Karpas-422 (cell line): ENCODE measurements at places on chromosomes 11 and 22. TPM values are rescaled to one million over a fixed set of nuclear protein-coding genes. Genes with fewer than 3 reads are reported as not detected.

GRCh38 chr11:3074912-3075589, 17.8 kb upstream of the CARS1 start:
- no peak for DNase-seq

DNA sequence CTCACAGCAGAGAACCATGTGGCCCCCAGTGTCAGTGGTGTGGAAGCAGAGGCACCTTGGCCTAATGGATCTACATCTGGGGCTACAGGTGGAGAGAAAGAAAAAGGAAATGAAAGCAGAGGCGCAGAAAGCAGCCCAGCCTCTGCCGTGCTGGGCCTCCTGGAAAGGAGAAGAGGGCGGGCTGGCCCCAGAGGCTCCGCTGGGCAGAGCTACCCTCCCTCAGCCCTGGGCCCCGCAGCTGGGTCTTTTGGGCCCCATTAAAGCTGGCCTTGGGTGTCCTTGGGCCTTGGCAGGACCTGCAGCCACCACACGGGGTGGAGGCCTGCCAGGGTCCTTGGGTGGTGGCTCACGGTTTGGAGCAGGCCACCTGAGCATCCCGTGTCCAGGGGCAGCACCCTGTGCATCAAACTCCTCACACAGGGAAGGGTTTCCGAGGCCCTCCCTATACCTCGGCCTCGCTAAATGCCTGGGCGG, 31.6 kb upstream of the GAL start:
- peak; percentile 74 for DNase-seq

DNA sequence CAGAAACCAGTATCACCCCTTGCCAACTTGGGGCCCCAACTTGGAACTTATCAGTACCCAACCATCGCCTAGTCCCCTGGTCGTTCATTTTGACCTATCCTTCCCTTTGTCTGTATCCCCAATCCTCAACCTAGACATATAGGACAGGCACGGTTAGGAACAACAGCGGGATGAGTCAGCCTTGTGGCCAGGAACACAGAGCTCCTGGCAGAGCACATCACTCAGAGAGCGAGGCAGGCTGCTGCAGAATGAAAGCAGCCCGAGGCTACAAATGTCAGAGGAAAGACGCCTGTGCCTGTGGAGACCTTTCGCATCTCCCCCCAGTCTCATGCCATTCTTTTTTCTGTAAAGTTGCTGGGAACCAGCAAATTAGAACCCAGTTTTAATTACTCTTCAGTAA, 14.6 kb downstream of the DKK3 start:
- no peak for DNase-seq

DNA sequence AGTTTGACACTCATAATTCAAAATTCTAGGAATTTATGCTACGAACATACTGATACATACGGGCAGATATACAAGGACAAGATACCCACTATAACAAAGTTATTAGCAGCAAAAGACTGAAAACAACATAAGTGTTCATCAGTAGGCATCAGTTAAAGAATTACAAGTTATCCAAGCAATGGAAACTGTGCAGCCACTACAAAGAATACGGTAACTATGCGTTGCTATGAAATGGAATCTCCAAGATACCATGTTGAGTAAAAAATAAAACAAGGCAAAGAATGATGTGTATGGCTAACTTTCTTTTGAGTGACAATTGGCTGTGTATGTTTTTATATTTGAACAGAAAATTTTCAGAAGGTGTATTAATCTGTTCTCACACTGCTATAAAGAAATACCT, 151.7 kb downstream of the ADAMTS15 start:
- no peak for DNase-seq

DNA sequence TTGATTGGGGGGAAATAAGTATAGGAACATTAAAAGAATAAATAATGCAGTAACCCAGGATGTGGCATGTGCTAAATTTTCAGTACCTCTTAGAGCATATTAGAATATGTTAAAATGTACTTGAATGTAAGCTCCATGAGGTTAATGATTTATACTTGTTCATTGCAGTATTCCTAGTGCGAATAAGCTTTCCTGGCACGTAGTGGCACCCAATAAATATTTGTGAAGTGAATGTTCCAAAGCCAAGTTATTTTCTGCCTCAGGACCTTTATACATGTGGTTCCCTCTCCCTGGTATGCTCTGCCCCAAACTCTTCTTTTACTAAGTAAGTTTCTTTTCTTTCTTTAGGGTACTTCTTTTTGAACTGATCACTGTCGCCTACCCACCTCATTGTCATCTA, 118.8 kb downstream of the DBX1 start:
- no peak for DNase-seq

DNA sequence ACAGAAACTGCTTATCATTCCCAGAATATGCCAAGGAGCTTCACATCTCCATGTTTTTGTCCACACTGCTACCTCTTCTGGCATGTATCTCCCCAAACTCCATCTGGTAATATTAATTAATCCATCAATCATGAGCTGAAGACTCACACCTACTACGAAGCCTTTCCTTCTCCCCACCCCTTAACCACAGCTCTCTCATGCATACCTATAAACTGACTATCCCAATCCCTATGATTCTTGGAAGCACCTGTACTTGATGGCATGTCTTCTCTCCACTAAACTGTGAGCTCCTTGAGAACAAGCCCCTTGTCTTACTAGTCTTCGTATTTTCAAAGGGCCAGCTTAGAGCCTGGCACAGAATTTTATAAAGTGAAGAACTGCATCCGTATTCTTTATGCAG, 47.3 kb downstream of the RELT start:
- no peak for DNase-seq

DNA sequence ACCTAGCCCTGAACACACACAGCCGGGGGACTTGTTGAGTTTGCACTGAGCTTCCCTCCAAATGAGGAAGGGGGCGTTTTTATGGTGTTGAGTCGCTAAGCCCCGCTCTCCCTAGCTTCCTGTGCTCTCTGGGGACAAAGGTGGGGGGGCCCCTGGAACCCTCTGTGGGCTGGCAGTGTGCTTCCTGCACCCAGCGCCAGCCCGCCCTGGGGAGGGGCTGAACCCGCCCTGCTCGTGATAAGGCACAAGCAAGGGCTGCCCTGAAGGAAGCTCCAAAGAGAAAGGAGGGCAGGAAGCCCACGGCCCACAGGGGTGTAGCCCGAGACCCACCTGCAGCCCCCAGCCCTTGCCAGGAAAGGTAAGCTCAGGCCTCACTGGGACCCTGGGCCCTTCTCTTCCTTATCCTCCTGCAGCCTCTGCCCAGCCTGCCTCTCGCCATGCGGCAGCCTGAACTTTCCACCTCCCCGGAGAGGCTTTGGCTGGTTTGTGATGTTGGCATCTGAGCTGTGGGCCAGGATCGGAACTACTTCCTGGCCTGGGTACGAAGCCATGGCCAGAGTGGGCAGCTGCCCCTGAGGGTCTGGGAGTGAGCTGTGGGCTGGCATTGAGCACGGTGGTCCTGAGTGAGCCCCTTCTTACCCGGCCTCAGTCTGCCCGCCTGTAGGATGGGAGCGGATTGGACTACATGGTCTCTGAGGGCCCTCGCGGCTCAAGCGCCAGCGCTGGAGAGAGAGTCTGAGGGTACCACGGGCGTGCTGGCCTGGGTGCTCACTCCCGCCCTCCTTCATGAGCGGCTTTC, at the start of gene FERMT3:
Gene FERMT3 (plus strand): TSS at position 265 of the 799 bp plus-strand sequence. CDS start 644 bp downstream, outside the sequence.
- DNase-seq = peak; percentile 91

DNA sequence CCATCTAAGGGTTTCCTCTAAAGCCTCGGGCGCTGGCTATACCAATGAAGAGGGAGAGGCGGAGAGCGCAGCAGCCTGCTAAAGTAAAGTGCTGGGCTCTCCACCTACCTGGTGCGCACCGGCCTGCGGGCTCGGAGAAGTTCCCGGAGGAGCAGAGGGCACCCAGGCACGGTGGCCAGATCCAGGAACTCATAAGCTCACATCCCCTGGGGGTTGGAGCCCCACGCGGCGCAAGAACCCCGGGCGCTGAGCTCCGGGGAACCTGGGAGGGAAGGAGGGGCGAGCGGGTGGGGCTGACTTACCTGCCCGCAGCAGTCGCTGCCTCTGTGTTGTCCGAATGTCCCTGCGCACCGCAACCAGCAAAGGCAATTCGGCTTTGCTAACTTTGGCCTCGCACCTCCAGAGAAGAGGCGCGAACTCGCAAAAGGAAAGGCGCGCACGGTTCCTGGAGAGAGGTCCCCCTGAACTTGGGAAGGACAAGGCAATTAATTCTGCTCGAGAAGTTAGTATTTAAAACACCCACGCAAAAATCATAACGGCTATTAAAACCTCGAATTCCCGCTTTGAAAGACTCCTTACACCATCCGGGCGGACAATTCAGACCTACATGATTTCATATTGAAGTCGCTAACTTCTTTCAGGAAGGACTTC, 127.6 kb upstream of the C11orf58 start:
- no peak for DNase-seq

DNA sequence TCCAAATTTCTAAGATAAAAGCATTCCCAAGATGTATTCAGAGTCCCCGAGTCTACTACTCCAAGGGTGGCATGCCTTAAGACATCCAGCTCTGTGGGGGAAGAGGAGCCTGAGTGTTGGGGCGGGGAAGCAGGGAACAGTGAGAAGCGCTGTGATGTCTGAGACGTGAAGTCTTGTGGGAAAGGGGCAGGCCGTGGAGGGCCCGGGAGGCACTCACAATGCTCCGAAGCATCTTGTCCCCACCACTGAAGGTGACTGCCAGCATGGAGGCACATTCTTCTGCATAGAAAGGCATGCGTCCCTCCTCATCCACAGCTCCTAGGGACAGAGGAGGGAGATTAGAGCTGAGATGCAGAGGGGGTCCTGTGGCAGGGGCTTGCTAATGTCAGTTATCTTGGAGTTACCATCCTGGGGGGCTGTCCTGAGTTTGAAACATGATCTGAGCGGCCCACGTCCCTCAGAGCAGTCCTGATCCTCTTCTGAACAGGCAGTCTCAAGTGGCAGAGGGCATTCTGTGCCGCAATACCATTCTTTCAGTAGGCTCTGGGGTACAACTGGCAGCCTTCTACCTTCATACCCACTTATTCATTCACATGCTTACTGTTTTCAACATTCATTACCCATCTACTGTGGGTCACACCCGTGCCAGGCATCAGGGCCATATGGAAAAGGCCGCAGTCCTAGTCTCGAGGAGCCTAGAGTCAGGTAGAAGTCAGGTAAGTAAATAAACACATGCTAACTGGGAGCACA, 8.7 kb downstream of the PCSK7 start:
- DNase-seq = no peak

DNA sequence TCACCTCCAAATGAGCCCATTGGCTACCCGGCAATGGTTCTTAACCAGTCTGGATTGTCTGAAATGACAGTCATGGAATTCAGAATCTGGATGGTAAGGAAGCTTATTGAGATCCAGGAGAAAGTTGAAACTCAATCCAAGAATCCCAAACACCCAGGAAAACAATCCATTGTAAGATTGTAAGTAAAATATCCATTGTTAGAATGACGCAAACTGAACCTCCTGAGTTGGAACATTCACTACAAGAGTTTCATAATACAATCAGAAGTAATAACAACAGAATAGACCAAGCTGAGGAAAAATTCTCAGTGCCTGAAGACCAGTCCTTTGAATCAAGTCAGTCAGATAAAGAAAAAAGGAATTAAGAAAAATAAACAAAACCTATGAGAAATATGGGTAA, 22.1 kb downstream of the OR8G5 start:
- DNase-seq = no peak

- DNase-seq = peak; percentile 100
These were observed 30.8 kb upstream of the POU2AF1 start for GRCh38 chr11:111409915-111410314.

DNA sequence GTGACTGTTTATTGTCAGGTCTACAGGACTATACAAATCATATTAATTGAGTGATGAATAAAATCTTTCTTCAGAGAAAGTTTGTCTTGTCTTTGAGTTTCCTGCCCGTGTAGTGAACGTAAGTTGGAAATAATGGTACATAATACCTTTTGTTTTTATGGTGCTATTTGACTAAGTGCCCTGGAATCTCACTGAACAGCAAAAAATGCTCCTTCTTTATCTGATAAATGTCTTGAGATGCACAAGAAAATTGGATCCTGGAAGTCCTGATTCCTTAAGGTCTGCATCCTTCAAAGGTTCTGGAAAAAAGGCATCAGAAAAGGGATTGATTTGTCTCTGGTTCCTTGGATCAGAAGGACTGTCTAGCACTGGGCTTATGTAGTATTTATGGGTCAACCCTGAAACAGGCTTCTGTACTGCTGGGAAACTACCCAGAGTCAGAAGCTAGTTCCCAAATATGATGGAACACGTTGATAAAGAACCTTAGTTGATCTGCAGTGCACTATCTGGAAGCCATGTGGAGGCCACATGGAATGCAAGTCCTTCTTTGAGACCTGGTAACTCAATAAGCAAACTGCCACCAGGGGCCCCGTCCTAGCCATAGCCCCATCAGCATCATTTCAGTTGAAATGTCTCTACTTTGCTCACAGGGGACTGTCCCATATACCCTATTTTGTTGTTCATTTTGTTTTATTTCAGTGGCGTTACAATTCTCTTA, 100.6 kb upstream of the CD44 start:
- no peak for DNase-seq

GRCh38 chr11:126157326-126158030, 54.0 kb downstream of the RPUSD4 start:
- DNase-seq = peak; percentile 41

- DNase-seq = peak; percentile 67
These were observed 81.1 kb downstream of the LARGE2 start for GRCh38 chr11:46003572-46003971.

GRCh38 chr22:24156913-24157821, 24.1 kb upstream of the SUSD2 start:
- peak; percentile 98 for DNase-seq

- no peak for DNase-seq
These were observed 63.1 kb downstream of the MTNR1B start for GRCh38 chr11:93032580-93032979.

GRCh38 chr11:3197878-3198528, 20.6 kb downstream of the MRGPRG start:
- DNase-seq = no peak

GRCh38 chr22:46376111-46376510, 40.6 kb downstream of the TRMU start:
- DNase-seq = no peak

DNA sequence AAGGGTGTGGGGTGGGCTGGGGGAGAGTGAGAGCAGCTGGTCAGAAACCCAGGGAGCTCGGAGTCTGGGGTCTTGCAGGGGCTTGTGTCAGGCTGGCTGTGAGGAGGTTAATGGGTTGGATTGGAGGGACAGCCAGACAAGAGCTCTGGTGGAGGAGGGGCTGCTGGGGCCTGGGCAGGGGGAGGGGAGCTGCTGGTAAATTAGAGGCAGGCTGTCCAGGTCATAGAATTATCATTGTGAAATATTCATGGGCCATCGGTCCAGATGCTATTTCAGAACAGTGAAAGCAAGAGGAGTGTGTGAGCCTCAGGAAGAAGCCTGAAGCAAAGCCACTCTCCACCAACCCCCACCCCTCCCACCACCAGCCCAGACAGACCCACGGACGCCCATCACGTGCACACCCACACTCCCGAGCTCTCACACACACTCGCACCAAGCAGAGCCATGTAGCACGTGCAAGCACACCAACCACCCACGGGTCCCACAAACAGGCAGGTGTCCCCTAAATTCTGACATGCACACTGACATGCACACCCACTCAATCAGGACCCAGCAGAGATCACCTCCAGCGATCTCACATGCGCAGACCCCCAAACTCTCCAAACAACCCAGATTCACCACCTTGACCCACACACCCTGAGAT, 18.8 kb downstream of the RTN4RL2 start:
- no peak for DNase-seq

SHISAL1 gene
- total RNA-seq = not detected in 2 replicates

HDHD5 gene
- total RNA-seq = 29.8 and 61.2 TPM in 2 replicates

PTS gene
- total RNA-seq = 11.4 and 28.6 TPM in 2 replicates

NTM gene
- not detected in 2 replicates for total RNA-seq

TRIOBP gene
- total RNA-seq = 14.6 and 45.6 TPM in 2 replicates
